ENCODE measurements at places on chromosomes 1 and 21.

- DNase-seq = no peak
Measured at GRCh38 chr1:62176597-62177312, 17.9 kb upstream of the L1TD1 start.

GRCh38 chr1:183931646-183932271 is 105.8 kb downstream of the COLGALT2 start:
- DNase-seq = no peak

DNA sequence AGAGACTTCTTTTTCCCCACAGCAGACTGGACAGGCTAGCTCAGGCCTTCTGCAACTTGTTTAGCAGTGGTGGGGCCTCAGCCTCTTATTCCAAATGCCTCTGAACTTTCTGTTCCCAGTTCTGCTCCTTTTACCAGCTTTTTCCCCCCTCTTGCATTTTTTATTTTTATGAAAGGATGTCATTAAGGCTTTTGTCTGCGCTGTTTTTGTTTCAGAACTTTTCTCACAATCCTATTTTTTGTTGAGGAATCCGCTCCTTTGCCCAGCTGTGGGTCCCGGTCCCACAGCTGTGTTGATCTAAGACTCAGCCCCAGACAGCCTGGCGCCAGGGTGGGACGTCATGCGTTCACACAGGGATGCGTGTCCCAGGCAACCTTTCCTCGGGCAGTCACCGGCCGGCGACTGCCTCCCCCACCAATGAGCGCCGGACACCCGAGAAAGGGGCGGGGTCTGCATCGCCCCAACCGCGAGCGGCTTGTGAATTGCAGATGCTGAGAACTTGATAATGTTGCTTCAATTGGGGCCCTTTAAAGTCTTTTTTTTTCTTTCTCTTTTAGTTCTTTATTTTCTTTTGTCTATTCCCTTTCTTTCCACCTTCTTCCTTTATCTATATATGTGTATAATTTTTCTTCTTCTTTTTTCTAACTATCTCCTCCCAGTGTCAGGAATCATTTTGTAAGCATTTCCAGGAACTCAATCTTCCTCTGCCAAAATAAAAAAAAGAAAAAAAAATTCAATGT is 3.0 kb upstream of the ID3 start:
- DNase-seq = peak; percentile 71

GRCh38 chr1:59142311-59143132 is 154.4 kb upstream of the FGGY start:
- DNase-seq = no peak

DNA sequence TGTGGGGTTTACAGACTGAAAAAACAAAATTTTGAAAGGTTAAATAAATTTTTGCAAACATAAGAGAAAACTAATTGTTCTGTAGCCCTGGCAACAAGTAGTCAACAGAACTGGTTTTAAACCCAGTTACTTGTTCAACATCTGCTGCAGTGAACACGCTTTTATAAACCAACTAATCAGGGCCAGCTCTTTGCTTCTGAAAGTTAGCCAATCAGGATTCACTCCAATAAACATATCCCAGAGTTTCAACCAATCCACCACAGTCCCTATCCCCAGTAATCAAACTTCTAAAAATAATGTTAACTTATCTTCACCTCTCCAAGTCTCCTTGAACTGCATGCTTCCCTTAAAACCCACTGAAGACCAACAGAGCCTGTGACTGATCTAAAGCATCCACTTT is 306.6 kb downstream of the CTH start:
- no peak for DNase-seq

DNA sequence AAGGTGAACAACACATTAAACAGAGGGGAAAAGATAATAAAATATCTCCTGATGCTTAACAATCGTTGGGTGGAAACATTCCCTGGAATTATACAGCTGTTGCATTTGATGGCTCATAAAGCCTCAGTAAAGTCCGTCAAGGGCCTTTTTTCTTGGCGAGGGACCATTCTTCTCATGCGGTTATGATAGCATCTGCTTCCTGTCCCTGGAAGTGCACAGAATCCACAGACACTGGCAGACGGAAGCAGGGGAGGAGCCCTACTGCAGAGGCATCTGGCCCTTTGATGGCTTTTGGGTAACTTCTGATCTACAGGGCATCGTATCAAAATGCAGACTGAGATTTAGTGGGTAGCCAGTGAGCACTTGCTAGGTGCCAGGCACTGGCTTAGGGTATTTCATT is 286.9 kb downstream of the KIF26B start:
- DNase-seq = no peak

GRCh38 chr1:48248356-48248755 is 25.8 kb downstream of the SLC5A9 start:
- DNase-seq = no peak

DNA sequence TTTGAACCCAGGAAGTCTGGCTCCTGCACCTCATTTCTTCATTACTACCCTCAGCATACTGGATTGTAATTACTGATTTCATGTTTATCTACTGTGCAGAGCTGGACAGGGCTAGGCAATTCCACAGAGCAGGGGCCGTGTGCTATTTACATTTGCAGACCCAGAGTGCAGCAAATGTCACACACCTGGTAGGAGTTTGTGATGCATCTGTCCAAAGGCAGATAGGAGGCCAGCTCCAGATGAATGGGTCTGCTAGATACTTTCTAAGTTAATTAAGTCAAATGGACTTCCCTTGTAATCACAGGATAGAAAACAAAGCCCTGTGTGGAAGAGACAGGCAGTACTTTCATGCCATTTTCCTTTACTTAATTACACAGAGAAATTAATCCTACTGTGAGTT is 46.2 kb downstream of the PGBD5 start:
- no peak for DNase-seq

DNA sequence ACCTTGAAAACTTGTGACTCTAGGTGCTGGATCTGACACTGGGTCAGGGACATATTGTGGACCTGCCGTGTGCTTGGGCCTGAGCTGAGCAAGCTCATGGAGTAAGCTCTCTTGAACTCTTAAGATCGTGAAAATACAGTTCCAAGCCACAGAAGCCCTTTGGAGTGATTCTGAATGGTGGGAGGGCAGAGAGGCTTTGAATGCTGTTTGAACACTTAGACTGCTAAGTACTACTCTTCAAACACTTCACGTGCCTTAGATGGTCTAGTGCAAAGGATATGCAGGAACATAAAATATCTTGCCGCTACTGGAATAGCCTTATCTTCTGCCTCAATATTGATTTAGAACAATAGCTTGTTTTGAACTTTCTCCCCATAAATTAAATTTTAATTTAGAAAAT is 21.6 kb downstream of the ROR1 start:
- DNase-seq = no peak

- no peak for DNase-seq
Measured at GRCh38 chr1:224447251-224447650, 12.7 kb upstream of the WDR26 start.

GRCh38 chr1:224675590-224675989 is 59.5 kb downstream of the CNIH3 start:
- DNase-seq = no peak

GRCh38 chr21:18244671-18245463 is at the start of gene CHODL:
TSS of gene CHODL (plus strand) at chr21:18244833. CDS start at chr21:18245224, 391 bp downstream.
- DNase-seq = no peak

DNA sequence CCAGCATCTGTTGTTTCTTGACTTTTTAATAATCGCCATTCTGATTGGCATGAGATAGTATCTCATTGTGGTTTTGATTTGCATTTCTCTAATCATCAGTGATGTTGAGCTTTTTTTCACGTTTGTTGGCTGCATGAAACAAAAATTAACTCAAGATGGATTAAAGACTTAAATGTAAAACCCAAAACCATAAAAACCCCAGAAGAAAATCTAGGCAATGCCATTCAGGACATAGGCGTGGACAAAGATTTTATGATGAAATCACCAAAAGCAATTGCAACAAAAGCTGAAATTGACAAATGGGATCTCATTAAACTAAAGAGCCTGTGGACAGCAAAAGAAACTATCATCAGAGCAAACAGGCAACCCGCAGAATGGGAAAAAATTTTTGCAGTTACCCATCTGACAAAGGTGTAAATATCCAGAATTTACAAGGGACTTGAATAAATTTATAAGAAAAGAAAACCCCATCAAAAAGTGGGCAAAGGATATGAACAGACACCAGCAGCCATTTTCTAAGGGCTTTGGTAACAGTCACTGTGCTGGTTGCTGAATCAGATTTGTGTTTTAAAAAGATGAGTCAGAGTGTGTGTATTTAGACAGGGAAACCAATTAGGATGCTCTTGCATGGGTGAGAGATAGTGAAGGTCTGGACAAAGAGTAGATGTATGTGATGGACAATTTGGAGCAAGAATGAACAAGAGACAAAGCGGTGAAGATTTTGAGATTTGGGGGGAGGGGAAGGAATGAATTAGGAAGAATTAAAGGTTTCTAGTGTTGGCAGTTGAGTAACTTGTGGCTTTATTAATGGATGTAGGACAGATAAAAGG is 110.7 kb downstream of the RYR2 start:
- DNase-seq = no peak

DNA sequence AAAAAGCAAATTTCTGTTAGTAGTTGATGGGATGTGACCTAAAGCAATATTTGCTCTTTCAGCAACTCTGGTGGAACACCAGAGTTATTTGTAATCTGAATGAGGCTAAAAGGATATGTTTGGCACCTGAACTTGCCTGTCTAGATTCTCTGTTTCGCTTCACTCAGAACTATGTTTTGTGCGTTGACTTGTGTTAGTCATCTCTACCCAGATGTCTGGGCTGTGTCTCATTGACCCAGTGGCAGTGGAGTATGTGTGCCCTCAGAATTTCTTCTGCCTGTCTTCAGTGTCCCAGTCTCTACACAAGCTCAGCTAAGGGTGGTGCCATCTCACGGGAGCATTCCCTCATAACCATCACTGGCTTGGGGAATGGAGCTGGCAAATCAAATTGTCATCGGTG is 13.9 kb downstream of the KCNK1 start:
- no peak for DNase-seq

GRCh38 chr1:186304982-186305949 is 69.8 kb downstream of the TPR start:
- DNase-seq = peak; percentile 17

Measured in NCI-H446 treated with DMSO at 0.1 percent for 48 hours (cell line).